Left lung (tissue), 14 donors: ENCODE measurements at places on chromosomes 11 and 22. TPM values are rescaled to one million over a fixed set of nuclear protein-coding genes. Genes with fewer than 3 reads are reported as not detected.

The DHCR7 gene
- 200 TPM for total RNA-seq

The POU2AF3 gene
- 2.8 TPM for total RNA-seq

The TEX54 gene
- not detected for total RNA-seq

The NPAS4 gene
- 0.64 TPM for total RNA-seq

The DBX1 gene
- not detected for total RNA-seq

The PHETA2 gene
- total RNA-seq: 18.7 TPM

The MUC6 gene
- not detected for total RNA-seq

The ATL3 gene
- 98.2 TPM for total RNA-seq

The INS gene
- not detected for total RNA-seq

The IL17RA gene
- 29.3 TPM for total RNA-seq

The TSGA10IP gene
- total RNA-seq: not detected

The OR8G1 gene
- total RNA-seq: not detected

The AP2A2 gene
- 98.4 TPM for total RNA-seq

DNA sequence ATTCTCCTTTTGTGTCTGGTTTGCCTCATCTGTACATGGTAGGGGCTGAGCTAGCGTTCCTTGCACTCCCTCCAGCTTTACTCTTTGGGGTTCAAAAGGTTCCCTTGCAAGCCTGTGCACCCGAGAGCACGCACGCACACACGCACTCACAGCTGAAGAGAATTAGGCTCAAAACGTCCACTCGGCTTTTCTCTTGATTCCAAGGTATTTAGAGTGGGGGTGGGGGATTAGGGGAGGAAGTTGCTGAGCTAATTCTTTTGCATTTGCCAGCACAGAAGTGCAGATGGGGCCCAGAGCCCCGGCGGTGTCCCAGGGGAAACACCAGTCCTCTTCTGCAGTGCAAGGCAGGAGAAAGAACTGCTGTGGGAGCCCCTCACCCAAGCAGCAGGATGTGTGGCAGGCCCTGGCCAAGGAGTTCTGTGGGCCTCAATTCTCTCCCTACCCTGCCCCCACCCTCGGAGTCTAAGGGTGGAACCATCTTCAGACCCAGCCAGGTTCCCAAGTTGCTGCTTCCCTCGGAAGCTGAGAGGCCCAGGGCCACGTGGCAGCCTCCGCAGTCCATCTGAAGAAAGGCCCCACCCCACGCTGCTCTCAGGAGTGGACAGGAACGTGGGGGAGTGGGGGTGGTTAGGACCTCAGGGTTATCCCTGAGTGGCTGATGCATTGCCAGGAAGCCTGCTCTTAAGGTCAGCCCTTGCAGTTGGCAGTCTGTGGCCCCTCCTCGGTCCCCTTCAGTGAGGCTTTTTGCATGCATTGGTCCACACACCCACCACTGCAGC lies 3.8 kb upstream of the KCNQ1OT1 start:
- DNase-seq: no peak

- no peak for DNase-seq
Observed at GRCh38 chr11:1005928-1006327, 30.6 kb downstream of the MUC6 start.

DNA sequence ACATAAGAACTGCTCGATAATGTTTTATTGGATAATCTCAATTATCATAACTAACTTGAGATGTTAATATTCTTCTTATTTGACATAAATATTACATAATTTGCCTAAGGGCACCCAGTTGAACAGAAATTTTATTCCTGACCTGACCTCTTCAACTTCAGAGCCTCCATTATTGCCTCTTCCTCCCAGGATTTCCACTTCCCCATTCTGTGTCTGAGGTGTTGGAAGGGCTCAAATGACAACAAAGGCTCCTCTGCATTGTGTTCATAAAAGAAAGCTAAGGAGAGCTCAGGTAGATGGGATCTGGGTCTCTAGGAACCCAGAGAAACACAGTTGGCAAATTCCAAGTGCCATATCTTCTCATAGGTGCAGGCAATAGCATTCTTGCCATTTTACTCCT lies 61.2 kb upstream of the ARHGAP20 start:
- no peak for DNase-seq

DNA sequence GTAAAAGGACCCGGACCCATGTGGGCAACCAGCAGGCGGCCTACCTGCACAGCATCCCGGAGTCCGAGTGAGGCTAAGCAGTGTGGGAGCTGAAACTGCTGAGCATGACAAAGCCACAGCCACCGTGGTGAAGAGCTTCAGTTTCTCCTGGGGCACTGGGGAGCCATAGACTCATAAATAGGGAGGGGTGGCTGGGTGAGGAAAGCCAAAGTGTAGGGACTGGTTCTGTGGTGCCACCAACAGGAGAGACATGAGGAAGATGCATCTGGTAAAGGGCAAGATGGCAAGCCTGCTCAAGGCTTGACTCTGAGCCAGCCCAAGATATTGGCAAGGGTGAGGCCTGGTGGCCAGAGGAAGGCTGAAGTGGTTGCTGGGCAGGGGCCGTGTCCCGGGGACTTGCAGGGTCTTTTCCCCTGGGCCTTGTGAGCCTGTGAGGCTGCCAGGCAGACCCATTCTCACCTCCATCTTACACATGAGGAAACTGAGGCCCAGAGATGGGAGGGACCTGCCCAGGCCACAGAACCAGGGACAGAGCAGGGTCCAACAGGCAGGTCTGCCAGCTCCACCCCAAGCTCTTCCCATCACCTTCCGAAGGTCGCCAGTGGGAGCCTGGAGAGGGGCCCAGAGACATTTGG lies 30.4 kb downstream of the CYTH4 start:
- no peak for DNase-seq

- no peak for DNase-seq
Observed at GRCh38 chr11:69466039-69466438, 15.4 kb upstream of the LINC01488 start.

- no peak for DNase-seq
Observed at GRCh38 chr22:49327411-49328117, 500.1 kb downstream of the BRD1 start.

GRCh38 chr11:79419120-79419519 lies 21.7 kb downstream of the TENM4 start:
- no peak for DNase-seq

- no peak for DNase-seq
Observed at GRCh38 chr11:48006301-48006992, 26.1 kb downstream of the PTPRJ start.

- no peak for DNase-seq
Observed at GRCh38 chr22:31891366-31892079, 52.8 kb upstream of the YWHAH start.

GRCh38 chr11:125428486-125429173 lies 67.4 kb downstream of the FEZ1 start:
- DNase-seq: no peak

- no peak for DNase-seq
Observed at GRCh38 chr11:33158596-33159275, 2.5 kb downstream of the CSTF3 start.

GRCh38 chr11:921921-922678 lies 3.6 kb upstream of the AP2A2 start:
- peak; percentile 60 for DNase-seq

DNA sequence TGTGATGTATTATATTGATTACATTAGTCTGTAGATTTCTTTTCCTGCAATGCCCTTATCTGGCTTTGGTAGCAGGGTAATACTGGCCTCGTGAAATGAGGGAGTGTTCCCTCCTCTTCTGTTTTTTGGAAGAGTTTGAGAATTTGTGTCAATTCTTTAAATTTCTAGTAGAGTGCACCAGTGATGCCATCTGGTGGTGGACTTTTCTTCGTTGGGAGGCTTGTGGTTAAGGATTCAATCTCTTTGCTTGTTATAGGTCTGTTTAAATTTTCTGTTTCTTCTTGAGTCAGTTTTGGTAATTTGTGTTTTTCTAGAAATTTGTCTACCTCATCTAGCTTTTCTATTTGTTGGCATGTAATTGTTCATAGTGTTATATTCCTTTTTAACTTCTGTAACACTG lies 18.9 kb downstream of the SHANK3 start:
- no peak for DNase-seq

- no peak for DNase-seq
Observed at GRCh38 chr11:118343981-118344515, at the start of gene CD3G. Gene CD3G (plus strand): TSS chr11:118344344. CDS start chr11:118344424, 80 bp downstream.

GRCh38 chr11:119065369-119065768 lies 2.2 kb upstream of the VPS11 start:
- DNase-seq: no peak

DNA sequence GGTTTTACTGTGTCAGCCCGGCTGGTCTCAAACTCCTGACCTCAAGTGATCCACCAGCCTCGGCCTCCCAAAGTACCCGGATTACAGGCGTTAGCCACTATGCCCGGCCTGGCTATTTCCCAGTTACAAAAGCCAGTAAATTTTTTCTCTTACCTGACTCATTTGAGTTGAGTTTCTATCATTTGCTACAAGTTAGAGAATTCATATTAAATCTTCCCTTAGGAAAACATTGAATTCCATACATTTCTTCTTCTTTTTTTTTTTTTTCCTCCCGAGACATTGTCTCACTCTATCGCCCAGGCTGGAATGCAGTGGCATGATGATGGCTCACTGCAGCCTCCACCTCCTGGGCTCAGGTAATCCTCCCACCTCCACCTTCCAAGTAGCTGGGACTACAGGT lies 26.0 kb downstream of the CHEK2 start:
- no peak for DNase-seq

GRCh38 chr11:96246718-96247552 lies 96.1 kb downstream of the MAML2 start:
- DNase-seq: no peak

DNA sequence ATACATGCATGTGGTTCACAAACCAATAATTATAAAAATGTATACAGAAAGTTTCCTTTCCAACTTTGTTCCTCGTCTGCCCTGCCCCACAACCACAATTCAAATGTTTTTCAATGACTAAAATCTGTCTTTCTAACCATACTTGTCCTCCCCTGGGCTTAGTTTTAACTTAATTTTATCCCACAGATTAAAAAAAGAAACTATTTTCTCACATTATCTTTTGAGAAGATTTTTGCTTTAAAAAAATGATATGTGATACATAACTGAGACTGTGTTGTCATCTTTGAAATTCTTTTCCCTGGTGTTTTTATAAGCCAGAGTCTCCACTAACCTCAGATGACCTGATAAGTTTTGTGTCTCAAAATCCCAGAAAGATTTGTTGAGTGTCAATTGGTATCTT lies 79.0 kb downstream of the FDX1 start:
- DNase-seq: no peak

- DNase-seq: no peak
Observed at GRCh38 chr11:19187833-19188258, 13.9 kb downstream of the CSRP3 start.

DNA sequence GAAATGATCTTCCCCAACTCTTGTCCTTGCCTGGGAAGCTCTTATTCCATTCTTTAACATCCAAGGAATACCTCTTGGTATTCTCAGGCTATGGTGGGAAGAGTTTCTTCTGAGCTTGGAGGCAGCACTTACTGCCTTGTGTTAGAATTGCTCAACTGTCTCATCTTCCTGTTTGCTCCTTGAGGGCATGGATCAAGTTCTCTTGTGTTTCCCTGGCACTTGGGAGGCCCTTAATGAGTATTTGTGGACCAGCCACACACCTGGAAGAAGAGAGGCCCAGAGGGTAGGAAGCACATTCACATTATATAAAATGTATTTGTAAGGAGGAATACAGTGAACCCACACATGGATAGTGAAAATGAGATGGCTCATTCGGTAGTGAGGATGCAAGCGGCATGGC lies 3.4 kb upstream of the SORL1-AS1 start:
- no peak for DNase-seq

DNA sequence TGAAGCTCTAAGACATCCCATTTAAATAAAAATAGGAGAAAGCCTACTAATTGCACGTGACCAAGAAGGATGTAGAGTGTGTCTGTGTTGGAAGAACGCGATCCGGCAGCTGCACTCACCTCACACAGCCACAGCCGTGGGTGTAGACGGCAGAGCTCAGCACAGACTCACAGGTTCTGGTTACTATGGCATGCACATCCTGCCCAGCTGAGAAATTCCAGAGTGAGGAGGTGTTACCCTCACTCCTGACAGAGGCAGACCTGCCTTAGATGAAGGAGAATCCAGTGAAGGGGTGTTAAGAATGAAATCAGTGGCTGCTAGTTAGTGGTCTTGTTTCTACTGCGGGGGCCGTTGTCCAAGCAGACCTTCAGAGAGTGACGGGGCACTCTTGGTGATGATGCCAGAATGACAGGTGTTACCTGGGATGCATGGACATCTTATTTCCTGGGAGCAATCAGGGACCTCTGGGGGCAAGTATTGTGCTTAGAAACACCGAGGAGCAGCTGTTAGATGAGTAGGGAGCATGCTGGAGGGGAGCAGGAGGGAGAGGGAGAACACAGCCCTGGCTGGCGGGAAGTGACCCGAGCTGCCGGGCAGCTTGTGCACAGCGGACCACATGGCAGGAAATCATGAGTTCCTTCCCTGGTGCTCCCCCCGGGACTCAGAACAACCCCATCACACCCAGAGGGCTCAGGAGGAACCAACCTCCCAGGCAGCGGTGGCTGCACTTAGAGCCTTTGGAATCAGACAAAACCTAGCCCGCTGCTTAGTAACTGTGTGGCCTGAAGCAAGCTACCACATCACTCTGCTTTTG lies 12.3 kb downstream of the KCNJ5 start:
- DNase-seq: no peak
